ENCODE measurements at places on chromosomes 7 and 10.

DNA sequence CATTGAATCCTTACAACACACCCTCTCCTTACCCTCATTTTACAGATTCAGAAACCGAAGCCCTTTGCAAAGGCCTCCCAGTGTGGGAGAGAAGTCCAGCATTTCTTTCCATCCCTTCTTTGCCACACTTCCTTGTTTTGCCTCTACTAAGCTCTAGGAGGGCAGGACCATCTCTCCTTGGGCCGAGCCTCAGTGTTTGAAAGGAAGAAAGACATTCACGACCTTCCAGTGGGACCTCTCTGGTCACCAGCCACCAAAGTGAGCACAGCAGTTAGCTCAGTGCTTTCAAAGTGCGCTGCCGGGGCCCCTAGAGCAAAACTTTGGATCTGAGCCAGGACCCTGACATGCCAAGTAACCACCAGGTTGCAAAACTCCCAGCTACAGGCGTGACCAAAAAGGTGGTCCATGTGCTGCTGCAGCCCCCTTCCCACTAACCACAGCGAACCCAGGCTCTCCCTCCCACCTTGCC is 12.4 kb downstream of the CTBP2 start:
- no peak for DNase-seq

GRCh38 chr10:47121336-47121735 is 178.7 kb upstream of the GDF10 start:
- DNase-seq = peak; percentile 60

DNA sequence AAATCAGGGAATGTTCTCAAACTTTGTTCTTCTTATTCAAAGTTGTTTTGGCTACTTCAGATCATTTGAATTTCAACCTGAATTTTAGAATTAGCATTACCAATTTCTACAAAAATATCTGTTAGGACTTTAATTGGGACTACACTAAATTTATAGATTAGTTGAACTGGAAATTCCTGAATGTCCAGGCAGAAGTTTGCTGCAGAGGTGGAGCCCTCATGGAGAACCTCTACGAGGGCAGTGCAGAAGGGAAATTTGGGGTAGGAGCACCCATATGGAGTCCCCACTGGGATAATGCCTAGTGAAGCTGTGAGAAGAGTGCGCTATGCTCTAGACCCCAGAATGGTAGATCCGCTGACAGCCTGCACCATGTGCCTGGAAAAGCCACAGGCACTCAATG is 22.8 kb upstream of the AGMO start:
- DNase-seq = no peak

DNA sequence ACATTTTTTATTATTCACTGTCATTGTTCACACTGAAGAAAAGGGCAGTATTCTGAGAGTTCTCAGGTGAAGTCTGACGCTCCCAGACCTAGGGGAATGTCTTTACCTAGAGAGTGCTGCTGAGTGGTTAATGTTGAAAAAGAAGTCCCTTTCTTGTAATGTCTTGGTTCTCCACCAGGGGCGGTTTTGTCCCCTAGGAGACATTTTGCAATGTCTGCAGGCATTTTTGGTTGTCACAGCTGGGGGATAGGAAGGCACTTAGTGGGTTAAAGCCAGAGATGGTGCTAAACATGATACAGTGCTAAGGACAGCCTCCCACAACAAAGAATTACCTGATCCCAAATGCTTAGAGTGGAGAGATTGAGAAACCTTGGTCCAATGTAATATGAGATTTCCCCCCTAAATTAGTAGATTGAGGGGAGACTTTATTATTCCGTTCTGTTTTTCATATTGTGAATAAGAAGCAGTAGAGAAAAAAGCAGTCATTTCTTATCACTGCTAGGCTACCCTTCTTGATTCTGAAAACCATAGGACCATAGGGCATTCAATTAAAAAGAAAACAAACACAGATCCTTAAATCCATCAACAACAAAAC is 13.1 kb downstream of the UMAD1 start:
- peak; percentile 60 for DNase-seq

GRCh38 chr10:61397175-61397986 is 55.8 kb downstream of the TMEM26 start:
- DNase-seq = no peak

DNA sequence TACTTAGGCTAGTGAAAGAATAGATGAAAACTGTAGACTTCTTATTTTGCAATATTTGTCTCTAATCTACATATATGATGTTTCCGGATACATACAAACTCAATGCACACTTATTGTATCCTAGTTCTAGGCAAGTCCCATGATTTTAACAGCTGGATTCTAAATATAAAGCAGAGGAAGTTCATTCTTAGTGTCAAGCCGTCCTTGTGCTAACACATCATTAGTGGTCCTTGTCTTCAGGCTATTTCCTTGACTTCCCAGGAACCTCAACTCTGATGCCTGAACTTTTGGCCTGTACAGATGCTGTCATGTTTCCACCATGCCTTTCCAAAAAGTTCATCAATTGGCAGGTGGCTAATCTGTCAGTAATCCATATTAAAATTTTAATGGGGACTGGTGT is 301.9 kb upstream of the DGKB start:
- no peak for DNase-seq

DNA sequence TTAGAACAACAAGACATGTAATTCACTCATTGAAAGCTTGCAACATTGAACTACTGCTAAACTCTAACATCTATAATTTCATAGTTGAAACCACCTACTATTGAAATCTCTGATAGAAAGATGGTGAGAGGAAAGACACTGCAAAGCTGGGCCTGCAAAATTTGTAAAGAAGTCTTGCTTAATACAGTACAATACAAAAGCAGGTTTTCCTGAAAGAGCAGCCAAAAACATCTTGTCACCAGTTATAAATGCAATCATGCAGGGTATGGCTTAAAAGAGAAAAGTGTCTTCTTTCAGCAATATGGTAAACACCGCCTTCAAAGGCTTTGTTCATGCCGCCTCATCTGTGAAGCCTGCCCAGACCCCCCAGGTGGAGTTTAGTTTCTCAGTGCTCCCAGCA is 109.2 kb downstream of the ANK3 start:
- DNase-seq = no peak

DNA sequence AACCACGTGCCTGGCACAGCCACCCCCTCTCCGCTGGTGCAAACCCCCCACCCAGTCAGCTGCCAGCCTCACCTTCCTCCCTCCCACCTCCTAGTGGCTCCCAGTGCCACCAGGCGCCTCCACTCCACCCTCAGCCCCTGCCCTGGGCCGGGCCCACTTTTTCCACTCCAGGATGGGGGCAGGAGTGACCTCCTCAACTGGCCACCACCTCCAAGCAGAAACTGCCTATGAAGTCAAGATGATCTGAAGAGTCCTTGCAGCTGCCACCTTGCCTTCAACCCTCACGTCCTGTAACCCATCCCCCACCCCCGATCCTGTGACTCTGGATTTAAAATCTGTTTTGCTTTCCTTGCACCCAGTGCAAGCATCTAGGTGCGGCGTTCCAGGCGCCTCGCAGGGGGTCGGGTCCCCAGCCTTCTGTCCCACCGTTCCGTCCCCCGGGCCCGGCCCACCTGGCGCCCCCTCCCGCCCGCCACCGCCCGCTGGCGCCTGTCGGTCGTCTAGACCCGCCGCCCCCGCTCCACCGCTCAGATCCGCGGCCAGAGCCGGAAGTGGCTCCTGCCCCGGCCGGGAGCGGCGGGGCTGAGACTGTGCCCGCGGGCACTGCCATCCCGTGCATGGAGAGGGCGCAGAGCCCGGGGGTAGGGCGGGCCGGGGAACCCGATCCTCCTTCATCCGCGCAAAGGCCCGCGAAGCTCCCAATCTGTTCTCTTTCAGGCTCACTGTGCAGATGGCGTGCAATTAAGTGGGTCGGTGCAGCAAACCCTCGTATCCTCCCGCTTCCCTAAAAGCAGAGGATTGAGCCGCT is 51.2 kb upstream of the GTF2I start:
- peak; percentile 63 for DNase-seq

GRCh38 chr10:12179606-12180170 is 16.0 kb downstream of the NUDT5 start:
- no peak for DNase-seq

- DNase-seq = no peak
These were observed 30.4 kb downstream of the STEAP1B start for GRCh38 chr7:22469371-22470143.

DNA sequence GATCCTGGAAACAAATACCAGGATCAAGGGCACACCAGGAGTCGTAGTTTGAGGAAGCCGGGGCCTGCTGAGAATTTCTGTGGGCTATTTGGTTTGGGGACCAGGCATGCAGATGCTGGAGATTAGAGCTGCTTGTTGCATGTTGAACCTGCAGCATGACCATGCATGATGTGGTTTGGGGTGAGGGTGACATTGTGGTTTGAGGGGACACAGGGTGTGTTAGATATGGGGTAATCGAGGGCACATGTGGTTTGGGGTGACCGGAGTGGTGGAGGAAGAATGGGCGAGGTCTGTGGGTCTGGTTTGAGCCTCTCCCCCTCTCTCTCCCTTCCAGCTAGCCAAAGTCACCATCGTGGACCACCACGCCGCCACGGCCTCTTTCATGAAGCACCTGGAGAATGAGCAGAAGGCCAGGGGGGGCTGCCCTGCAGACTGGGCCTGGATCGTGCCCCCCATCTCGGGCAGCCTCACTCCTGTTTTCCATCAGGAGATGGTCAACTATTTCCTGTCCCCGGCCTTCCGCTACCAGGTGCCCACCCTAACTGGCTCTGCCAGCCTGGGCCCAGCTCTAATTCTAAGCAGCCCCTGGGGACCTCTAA is 10.2 kb downstream of the NOS3 start:
- no peak for DNase-seq

- no peak for DNase-seq
These were observed 372.1 kb upstream of the NPVF start for GRCh38 chr7:25600262-25600920.

- no peak for DNase-seq
These were observed 24.6 kb upstream of the PLEKHA1 start for GRCh38 chr10:122349758-122350369.

GRCh38 chr7:129650056-129650758 is 38.7 kb downstream of the NRF1 start:
- DNase-seq = no peak

DNA sequence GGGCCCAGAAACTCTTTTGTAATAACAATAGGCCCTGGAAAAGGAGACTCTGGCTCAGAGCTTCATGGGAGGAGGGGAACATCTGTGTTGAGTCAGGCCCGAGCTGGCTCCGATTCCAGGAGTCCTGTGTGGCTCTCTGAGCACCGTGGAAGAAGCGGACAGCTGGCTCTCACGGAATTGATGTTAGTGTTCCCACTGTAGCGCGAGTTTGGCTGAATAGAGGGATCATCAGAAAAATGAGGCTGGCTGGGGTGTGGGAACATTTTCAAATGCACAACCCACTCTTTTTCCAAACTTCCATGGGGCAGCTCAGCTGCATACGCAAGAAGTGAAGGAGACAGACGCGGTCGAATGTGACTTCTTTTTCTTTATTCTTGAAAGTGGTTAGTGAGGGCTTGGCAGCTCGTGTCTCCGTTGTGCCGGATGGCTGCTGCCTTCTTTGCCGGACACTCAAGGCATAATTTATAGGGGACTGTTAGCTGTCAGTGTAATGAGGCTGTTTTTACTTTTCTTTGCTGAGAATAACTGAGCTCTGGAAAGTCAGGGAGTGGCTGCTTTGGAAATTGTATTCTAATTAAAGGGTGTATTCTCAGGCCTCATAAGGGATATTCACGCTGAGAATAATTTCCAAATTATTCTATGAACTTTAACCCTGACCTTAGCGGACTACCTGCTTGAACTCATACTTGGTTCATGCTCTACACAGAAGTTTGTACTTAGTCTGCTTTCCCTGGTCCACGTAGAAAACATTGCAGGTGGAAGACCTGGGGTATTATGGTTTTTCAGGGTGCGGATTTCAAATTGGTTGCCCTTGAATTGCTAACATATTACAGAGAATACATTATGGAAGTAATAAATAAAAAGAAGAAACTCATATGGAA is 23.1 kb downstream of the MDFIC start:
- DNase-seq = peak; percentile 56

- DNase-seq = no peak
These were observed 17.9 kb upstream of the EN2 start for GRCh38 chr7:155440018-155440410.

DNA sequence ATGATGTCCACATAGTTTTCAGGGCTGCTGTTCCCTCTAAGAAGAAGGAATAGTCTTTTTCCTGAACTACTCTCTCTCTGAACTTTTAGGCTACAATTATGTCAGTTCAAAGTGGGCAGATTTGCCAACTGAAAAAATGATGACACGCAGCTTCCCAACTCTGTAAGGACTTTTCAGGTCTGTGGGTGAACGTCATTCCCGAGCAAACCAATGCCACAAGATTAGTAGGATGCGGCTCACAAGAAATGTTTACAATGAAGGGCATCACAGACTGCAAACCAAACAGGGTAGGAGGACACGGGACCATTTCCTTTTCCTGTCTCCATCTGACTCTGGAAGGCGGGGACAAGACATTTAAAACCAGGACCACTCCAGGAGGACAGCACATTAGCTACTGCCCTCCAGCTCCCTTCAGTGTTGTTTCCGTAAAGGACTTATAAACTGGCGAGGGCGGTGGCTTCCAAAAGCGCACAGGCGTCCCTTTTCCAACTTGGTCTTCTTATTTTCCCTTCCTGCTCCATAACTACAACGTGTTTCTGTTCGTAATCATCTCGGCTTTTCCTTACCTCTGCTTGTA is 539 bp upstream of the MKLN1 start:
- DNase-seq = peak; percentile 77

GRCh38 chr10:121792198-121792597 is 135.6 kb downstream of the ATE1 start:
- DNase-seq = peak; percentile 65

DNA sequence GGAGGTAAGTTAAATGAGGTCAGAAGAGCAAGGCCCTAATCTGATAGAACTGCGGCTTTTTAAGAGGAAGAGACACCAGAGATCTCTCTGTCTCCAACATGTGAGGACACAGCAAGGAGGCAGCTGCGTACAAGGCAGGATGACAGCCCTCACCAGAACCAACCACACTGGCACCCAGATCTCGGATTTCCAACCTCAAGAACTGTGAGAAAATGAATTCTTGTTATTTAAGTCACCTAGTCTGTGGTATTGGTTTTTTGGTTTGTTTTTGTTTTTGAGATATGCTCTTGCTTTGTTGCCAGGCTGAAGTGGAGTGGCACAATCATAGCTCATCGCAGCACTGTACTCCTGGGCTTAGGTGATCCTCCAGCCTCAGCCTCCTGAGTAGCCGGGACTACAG is 127.2 kb downstream of the DLG5 start:
- no peak for DNase-seq

GRCh38 chr10:94546901-94547185 is 1.3 kb downstream of the HELLS start:
- DNase-seq = no peak

DNA sequence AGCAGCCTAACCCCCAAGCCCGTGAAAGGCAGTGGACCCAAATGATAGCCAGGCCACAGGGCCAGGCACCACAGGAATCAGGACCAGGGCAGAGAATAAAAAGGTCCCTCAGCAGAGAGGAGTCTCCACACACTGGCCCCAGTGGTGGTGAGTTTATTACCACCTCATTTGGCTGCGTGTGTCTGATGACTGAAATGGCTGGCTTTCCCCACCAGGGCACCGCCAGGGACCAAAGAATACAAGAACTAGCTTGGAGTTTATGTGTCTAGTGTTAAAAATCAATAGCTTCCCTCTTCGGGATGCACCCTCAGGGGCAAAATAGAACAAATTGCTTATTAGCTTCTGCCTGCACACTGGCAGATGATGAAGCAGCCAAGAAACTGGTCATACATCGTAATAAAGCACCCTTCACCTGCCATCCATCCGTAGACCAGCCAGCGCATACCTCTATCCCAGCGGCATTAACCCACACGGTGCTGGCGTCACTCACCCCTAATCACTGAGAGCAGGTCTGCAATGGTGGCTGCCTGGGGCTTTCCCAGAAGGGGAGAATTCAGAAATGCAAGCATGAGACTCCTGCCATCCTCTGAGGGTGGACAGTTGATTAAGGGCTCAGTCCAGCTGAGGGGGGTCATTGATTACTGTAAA is 223.7 kb upstream of the ZMIZ1 start:
- DNase-seq = no peak
